ENCODE measurements at places on chromosomes 7 and 10.

DNA sequence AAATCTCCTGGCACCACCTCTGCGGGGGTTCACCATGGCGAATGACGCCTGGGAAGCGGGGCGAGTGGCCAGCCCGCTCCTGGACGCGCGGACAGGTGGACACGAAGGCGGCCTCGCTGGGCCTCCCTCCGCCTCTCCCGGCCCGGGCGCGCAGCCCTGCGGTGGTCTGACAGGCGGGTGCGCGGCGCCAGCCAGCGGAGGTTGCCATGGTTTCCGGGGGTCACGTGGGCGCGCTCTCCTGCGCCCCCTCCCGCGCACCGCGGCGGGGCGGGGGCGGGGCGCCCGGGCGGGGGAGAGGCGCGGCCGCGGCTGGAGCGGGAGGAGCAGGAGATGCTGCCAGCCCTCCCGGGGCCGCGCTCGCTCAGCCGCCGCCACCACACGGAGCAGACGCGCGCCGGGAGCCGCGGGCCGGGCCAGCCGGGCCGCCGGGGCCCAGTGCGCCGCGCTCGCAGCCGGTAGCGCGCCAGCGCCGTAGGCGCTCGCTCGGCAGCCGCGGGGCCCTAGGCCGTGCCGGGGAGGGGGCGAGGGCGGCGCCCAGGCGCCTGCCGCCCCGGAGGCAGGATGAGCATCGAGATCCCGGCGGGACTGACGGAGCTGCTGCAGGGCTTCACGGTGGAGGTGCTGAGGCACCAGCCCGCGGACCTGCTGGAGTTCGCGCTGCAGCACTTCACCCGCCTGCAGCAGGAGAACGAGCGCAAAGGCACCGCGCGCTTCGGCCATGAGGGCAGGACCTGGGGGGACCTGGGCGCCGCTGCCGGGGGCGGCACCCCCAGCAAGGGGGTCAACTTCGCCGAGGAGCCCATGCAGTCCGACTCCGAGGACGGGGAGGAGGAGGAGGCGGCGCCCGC lies at the start of gene PRKAR2B:
TSS of gene PRKAR2B (plus strand) at position 359 of the 848 bp plus-strand sequence. CDS start at position 562, 203 bp downstream.
- DNase-seq = peak; percentile 52

DNA sequence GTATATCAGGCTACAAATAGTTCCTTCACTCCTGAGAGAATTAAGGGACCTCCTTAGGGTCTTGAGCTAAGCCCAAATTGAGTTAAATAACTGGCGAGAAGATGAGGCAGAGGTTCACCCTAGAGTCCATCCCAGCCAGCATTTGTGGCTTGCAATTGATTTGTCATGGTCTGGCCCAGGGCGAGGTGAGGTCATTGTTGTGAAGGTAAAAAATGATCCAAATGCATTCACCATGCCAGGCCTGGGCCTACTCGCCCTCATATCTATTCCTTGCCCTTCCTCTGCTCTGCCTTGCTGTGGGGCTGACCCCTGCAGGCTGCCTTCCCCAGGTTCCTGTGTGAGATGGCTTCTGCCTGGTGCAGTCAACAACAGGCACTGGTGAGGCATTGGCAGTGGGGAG lies 207.2 kb downstream of the ZNF365 start:
- DNase-seq = no peak

GRCh38 chr10:69506487-69506833 lies 55.2 kb downstream of the TSPAN15 start:
- no peak for DNase-seq

DNA sequence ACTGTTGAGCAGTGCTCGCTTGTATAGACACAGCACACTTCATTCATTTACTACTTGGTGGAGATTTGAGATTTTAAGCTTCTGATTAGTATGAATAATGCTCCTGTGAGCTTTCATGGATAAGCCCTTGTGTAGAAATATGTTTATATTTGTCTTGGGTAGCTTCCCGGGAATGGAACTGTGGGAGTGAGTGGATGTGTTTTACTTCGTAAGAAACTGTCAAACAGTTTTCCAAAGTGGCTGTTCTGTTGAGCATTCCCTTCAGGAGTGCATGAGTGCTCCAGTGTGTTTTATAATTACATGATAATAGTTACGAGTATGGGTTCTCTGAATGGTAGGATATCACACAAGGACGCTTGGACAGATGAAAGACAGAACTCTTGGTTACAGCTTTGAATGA lies 49.4 kb downstream of the VWC2 start:
- no peak for DNase-seq

DNA sequence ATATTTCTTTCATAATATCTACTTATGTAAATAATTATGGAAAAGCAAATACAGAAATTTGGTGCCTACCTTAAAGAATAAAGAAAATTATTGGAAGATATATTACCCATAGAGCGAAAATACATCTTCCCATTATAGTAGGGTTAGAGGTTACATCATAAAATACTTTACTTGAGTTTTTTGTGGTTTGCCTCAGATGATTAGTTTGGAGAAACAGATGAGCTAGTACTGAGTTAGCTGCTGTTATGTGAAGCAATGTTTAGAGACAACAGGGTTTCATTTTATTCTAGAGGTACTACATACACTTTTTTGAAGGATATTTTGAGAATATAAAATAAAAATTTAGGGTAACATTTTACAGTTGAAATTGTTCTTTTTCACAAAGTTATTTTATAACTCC lies 2.9 kb upstream of the MLLT10 start:
- peak; percentile 39 for DNase-seq

DNA sequence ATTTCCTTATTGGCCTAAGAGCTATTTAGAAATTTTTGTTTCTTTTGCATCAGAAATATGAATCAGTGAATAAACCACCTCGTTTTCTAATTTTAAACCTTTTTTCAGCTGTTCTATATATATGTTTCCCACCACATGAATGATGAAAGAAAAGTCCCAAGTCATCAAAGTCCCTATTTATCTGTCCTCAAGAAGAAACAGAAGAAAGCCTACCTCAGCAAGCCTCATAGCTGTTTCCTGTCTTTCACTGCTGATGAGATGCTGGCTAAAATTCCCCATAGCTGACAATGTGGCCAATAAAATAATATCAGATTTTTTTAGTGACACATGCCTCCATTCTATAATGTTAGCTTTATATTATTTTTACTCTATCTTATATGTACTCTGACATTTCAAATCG lies 54.2 kb downstream of the SEC61G start:
- DNase-seq = no peak

DNA sequence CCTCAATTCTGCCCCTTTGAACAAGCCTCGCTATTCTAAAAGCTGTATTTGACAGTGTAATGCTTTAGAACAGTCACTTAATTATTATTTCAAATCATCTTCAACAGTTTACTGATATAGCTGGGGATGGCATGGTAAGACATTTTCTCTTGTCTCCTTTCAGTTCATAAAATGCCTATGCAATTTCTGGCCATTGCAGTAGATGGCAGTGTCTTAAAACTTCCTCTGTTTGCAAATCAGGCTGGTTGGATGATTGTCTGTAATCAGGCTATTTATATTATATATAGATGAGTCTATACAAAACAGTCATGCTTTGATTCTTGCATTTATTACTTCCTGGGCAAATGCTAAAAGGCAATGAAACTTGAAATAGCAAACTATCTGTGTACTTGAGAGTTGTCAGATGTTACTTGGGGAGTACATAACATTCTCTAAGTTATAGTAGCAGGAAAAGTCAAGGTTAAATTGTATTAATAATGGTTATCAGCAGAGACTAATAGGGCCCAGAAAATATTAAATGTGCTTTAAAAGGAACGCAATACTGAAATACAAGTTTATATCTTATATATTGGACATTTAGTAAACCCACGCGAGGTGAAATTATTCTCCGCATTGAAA lies 55.5 kb upstream of the LHFPL3 start:
- peak; percentile 15 for DNase-seq

DNA sequence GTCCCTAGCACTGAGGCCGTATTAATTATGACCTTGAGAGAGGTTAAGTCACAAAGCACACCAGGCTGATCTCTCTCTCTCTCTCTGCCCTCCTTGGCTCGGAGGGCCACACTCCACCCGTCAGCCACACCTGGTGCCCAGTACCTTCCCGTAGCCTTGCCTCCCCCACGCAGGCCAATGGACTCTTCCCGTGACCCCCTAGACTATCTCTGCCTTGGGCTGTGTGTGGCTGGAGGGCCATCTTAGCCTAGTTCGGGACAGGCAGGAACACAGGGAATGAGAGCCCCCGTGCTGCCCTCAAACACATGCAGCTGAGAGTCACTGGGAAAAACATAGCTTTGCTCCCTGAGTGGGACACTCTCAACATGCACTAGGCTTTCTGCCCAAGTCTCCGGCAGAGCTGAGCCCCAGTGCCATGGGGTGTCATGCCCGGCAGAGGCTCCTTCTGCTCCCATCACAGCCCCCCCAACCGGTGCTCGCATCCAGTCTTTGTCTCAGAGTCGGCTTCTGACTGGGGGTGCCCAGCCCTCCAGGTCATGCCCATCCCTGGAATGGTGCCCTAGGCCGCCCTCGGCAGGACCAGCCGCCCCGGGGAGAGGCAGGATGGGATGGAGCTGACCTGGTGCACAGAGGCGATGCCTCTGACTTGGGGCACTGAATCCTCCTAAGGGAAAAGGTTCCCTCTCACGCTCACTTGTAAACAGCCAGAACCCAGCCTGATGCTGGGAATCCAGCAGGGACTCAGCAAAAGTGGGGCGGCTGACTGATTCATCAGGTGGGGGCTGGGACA lies 63.0 kb downstream of the TCERG1L start:
- DNase-seq = no peak

- DNase-seq = peak; percentile 51
These were observed 613 bp downstream of the AP5Z1 start for GRCh38 chr7:4775848-4776623.

- DNase-seq = no peak
These were observed 63.6 kb upstream of the CARD11 start for GRCh38 chr7:3107228-3107763.

GRCh38 chr10:3838460-3839437 lies 53.7 kb upstream of the KLF6 start:
- peak; percentile 54 for DNase-seq

GRCh38 chr10:112985690-112986543 lies 35.9 kb downstream of the TCF7L2 start:
- peak; percentile 82 for DNase-seq

DNA sequence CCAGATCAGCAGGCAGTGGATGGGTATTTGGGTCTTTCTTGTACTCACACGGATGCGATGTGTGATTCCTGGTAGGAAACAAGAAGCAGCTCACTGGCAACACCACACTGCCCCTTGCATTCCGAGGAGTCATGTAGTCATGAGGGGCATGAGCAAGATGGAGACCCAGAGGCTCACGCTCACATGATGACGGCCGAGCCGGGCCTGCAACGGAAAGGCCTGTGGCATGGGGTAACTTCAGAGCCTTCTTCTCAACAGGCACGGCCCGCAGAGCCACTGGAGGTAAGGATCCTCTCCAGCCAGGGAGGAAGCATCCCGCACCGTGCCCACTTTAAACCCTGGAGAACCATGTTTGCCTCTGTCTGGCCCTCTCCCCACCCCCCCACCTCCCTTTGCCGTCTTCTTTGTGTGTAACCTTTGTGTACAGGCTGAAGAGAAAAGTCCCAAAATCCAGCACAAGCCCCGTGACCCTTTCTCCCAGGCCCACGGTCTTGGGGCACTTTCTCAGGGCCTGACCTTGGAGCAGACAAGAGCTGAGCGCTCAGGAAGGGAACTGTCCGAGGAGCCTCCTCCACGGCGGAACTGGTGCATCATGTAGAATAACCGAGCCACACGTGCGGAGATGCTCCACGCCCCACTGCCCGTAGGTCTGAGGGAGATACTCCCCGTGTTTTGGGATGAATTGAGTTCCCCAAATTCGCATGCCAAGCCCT lies 516.4 kb downstream of the DNAJB6 start:
- peak; percentile 41 for DNase-seq

GRCh38 chr7:105270117-105270516 lies 118.6 kb downstream of the SRPK2 start:
- DNase-seq = no peak

GRCh38 chr10:10564081-10564794 lies 453.4 kb upstream of the CELF2 start:
- no peak for DNase-seq

GRCh38 chr10:69202332-69202731 lies 17.8 kb upstream of the HKDC1 start:
- no peak for DNase-seq

- DNase-seq = no peak
These were observed 87.8 kb downstream of the ZRANB1 start for GRCh38 chr10:125029584-125030242.

DNA sequence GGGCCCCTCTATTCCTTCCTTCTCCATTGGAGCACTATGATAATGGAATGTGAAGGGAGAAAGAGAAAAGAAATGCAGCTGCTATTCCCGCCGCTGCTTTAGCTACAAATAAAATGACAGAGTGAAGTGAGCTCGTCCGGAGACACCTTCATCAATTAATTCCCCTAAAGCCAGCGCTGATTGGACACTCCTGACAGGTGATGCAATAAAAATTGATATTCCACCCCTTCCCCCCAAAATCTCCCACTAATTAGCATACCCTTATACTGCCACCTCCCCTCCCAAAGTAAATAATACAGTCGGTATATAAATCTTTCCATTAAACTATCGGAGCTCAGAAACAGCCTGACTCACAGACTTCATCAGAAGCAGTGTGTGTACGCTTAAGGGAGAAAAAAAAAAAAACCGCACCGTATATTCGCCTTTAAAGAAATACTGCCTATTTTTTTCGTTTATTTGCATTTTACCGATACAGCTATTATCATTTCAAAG lies 7.3 kb downstream of the SKIDA1 start:
- no peak for DNase-seq

DNA sequence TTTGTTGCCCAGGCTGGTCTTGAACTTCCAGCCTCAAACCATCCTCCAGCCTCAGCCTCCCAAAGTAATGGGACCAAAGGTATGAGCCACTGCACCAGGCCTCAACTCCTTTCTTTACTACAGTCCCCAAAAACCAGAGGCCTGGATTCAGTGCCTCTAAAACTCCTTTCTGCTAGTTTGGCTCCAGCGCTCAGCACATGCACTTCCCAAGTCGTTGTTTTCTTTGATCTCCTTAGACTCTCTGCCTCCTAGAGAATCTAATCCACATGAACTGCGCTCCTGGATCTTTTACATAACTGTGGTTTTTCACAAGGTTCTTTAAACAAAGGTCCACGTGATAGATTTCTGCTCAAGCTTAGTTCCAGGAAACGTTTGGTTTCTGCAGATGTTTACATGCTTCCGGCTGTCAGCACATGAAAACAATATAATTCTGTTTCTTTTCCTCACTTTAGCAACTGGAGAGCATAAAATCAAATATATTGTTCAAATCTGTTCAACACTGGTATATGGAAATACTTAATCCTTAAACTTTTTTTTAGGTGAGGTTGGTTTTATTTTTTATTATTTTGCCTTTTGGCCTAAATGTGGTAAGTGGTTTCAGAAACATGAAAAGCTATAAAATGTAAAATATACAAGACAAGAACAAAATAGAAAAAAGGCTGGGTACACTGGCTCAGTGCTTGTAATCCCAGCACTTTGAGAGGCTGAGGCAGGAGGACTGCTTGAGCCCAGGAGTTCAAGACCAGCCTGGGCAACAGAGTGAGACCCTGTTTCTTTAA lies 270.5 kb upstream of the MKLN1 start:
- DNase-seq = peak; percentile 66
